ENCODE measurements at places on chromosomes 7 and 10.

DNA sequence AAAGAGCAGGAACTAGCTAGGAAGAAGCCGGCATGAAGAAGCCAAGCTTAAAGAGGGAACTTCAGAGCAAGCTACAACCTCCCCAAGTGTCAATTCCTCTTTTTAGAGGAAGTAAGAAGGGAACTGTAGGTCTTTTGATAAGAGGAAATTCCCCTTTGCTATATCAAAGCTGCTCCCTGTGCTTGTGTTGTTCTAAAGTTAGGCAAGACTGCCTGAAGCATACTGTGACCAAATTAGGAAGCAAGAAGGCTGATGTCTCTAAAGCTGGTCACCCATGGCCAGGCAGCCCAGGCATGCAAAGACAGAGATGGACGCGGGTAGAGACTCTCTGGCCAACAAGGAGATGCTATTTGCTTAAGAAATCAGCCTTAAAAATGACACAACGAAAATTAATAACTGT is 87.9 kb downstream of the RNF216 start:
- no peak for DNase-seq

DNA sequence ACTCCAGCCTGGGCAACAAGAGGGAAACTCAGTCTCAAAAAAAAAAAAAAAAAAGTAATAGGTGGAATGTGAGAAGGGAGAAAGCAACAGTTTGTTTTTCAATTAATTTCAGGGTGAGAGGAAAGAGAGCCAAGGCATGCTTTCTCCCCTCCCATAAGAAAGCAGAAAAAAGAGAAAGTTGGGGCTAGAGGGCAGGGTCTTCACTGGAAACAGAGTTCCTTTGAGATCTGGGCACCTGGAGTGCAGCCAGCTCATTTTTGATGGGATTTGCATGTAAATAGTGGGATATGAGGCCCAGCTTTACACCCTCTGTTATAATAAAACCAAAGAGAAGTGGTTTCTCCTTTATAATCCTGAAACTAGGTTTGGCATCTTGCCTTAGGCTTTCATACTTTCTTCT is 13.8 kb upstream of the STOX1 start:
- no peak for DNase-seq

GRCh38 chr7:30503274-30504212 is 1.1 kb downstream of the GGCT start:
- no peak for DNase-seq

- no peak for DNase-seq
Observed at GRCh38 chr10:76883596-76883995, 754.0 kb downstream of the KCNMA1 start.

- DNase-seq = no peak
Observed at GRCh38 chr10:61541960-61542359, 88.8 kb upstream of the TMEM26 start.

- no peak for DNase-seq
Observed at GRCh38 chr10:52578871-52579405, 193.6 kb downstream of the MBL2 start.

DNA sequence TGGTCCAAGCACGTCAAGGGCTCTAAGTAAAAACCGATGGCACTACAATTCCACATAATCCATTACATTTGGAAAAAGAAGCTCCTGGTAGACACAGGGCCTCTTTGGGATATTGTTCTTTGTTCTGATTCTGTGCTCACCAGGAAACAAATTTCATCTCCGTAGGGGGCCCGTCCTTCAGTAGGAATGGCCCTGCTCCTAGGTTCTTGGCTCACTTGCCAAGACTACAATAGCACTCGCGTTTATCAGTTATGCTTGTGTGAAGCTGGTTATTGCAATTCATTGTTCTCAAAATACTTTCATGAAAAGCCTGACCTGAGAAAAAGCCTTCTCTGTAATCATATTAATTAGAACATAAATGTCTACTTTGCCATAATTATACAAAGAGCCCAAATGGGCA is 10.3 kb upstream of the ZC3HAV1L start:
- DNase-seq = no peak

GRCh38 chr10:124732931-124733570 is 11.1 kb downstream of the FAM53B start:
- no peak for DNase-seq

DNA sequence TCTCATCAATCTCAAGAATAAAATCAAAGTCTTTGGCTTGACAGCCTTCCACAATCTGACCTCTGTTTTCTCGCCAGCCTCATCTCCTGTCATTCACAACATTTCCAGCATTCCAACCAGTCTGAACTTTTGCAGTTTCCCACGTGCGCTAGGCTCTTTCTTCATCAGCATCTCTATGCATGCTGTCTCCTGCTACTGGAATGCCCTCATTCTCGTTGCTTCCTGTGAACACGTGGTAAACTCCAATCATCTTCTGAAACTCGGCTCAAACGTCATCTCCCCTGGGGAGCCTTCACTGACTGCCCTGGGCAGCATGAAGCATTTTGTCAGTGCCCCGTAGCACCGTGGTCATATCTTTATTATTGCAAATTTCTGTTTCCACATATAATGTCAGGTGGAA is 12.2 kb upstream of the RSBN1L start:
- no peak for DNase-seq

- DNase-seq = no peak
Observed at GRCh38 chr10:90418869-90419652, 438.8 kb downstream of the HTR7 start.

DNA sequence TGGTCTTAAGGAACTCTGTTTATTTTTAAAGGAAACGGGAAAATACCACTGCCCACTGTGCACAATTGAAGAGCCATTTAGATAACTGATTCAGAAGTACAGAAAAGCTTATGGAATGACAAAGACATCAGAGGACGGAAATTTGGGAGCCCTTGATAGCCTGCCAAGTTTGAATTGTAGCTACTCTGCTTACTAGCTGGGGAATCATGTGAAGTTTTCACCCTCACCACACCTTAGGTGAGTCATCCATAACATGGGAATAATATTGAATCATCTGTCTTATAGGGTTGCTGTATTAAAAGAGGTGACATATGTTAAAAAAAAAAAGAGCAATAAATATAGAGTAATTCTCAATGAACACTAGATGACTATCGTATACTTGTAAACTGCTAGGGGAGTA is 1104.2 kb downstream of the GATA3 start:
- DNase-seq = no peak

GRCh38 chr7:16171928-16172327 is 249.4 kb downstream of the CRPPA start:
- DNase-seq = no peak

- no peak for DNase-seq
Observed at GRCh38 chr7:65951837-65952578, 30.0 kb downstream of the GUSB start.

- DNase-seq = no peak
Observed at GRCh38 chr7:52017802-52018679, 701.4 kb upstream of the COBL start.

- DNase-seq = no peak
Observed at GRCh38 chr7:109996927-109997326, 1094.0 kb upstream of the LRRN3 start.

All from activated naive CD4-positive, alpha-beta T cell (primary cell).